Endodermal cell (in vitro differentiated cells): ENCODE measurements at places on chromosomes 1 and 21.

DNA sequence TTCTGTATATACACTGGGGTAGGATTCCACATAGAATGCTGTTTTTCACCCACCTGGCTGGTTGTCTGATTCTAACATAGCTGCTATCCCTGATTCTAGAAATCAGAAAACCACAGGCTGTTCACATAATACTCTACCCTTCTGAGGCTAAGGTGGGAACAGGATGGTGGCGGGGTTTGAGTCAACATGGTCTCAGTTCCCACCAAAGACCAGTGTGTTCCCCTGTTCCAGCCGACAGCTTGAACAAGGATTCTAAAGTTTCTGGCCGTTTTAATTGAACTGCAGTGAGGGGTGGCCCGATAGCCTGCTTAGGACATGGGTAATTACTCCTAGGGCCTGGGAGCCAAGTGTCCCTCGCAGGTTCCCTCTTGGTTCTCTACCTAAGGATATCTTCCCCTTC is 38.4 kb downstream of the PEX14 start:
- no peak for DNase-seq

DNA sequence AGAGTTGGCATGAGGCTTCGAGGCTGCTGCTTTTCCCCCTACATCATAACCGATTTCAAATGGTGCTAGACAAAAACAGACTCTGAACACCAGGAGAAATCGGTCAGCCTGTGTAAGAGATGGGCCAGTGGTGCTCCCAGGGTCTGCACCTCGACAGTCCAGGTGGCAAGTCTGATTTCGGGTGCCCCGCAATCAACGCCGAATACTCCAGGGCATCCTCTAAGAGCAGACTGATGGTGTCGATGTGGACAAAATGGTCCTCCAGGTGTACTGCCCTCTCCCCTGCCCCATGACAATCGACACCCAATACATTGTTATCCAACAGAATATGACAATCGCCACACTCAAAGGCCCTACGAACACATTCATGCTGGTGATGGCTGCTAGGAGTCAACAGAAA is 50.0 kb downstream of the CD46 start:
- no peak for DNase-seq

GRCh38 chr1:164969253-164969652 is 387.3 kb downstream of the LMX1A start:
- DNase-seq, result no peak

DNA sequence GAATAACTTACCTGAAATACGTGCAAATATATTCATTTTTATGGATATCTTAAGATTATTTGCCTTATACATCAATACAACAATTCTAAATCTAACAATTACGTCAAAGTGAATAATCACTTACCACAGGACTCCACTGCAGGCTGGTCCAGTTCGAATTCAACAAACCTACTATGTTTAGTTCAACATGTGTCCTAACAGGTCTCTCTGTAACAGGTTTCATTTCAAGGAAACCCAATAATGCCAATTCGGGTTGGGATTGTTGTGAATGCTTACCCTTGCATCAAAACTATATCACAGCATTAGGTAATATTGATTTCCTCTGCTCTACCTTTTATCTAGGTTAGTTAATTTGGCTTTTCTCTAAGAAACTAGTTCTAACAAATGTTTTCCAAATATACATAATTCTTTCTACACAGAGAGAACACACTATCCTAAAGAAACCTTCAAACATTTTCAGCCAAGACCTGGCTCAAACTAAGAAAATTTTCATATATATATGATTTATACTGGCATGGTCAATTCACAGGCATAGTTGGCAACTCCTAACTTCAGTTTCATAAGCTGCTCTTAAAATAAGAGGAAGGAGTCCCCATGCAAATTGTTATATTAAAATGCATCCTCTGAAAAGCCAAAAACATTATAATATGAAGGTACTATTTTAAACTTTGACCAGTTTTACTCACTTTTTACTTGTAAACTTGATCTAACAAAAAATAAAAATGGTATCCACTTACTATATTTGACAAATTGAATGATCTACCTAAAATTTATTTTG is 4.5 kb downstream of the IVNS1ABP start:
- no peak for DNase-seq

GRCh38 chr1:244155661-244156060 is 104.6 kb downstream of the ZBTB18 start:
- DNase-seq, result no peak

- no peak for DNase-seq
These were observed 19.5 kb upstream of the DDR2 start for GRCh38 chr1:162612606-162613400.

DNA sequence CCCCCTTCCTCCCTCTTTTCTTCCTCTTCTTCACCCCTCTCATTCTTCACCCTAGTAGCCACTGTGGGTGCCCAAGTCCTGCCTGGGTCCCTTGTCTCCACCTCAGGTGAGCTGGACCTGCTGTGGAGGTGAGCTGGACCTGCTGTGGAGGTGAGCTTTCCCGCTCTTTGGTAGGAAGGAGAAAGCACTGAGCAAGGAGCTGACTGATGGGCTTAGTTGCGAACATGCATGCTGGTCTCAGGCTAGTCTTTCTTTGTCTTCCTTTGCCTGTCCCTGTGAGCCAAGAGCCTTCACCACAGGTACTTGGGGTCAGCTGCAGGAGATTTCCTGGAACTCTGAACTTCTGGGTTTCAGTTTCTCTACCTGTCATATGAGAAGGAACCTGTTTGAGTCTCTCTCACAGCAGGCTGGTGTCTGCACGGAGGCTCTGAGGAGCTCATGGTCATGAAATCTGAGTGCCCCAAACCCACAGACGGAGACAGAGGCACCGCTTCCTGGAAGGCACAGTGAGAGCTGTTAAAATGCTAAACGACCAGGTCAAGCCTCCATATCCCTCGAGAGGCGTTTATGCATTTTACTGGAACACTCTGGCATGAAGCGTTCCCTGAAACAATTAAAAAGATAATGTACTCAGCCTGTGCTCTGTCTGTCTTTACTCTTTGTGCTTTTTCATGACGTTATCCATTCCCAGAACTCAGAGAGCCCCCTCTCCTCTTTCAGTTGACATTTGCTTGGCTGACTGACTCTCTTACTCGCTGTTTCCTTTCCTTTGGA is 69.5 kb downstream of the RHOU start:
- peak; percentile 72 for DNase-seq

DNA sequence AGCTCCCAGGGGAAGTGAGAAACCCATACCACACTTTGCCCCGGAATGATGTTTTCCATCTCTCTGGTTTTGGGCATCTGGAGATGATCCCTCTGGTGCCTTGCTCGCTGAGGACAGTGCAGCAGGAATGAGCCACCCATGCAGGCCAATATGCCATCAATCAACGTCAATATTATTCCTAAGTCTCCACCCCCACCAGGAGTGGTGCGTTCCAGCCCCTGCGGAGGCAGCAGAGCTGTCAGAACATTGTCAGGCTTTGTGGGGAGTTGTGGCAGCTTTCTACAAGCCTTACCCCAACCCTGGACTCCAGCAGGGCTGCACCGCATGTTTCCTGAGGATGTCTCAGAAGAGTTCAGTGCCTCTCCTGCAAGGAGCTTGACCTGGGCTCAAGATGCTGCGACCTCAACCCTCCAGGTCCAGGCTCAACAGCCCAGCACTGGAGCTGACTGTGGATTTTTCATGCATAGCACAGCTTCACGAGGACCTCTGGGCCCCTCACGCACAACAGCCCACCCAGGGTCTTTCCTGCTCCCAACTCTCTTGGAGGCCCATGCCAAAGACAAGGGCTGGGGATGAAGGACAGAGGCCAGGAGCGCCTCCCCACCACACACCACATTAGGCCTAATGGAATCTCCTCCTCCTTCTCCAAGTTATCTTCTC is 67.5 kb downstream of the PSMG1 start:
- no peak for DNase-seq

DNA sequence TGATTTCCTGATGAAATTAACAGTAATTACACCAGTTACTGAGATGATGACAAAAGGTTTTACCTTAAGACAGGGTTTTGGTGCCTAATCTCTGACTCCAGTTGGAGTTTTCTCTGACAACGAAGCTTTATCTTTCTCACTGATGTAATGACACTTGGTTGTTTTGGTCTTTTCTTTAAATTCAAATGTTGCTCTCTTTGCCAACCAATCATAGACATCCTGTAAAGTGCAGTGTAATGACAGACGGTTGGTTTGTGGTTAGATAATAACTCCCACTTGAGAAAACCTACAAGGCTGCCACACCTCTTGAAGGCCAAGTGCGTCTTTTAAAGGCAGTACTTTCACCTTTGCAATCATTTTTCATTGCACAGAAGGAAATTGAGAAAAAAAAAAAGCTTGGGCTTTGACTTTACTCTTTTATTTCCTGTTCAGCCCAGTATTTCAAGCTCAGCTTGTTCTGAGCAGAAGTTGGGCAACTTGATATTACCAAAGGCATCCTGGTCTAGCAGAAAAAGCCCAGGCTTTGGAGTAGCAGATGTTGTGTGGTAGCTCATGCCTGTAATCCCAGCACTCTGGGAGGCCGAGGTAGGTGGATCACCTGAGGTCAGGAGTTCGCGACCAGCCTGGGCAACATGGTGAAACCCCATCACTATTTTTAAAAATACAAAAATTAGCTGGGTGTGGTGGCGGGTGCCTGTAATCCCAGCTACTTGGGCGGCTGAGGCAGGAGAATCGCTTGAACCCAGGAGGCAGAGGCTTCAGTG is 14.9 kb downstream of the PDIK1L start:
- no peak for DNase-seq

DNA sequence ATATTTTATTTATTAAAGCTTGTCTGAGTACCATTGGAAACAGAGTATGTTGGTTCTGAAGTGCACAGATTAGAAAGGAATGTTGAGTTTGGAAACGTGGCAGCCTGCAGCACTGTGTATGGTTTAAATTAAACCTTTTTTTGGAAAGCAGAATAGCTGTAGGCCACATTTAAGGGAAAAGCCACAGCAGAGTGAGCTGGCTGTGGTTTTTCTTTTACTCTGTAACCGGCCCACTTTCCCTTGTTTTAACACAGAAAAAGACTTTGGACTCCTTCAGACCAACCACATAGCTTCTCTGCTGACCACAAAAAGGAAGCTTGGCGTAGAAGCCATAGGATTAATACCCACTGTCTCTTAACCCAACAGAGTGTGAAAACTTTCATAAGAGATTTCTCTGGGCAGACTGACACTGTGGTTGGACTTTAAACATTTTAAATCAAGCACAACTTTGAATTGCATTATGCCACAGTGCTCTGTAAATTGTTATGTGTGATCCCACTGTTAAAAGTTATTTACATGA is 75.2 kb downstream of the NFIA start:
- DNase-seq, result no peak

GRCh38 chr21:35441868-35442582 is 392.9 kb upstream of the RUNX1 start:
- DNase-seq, result no peak

GRCh38 chr1:97424209-97424608 is 496.6 kb downstream of the DPYD start:
- no peak for DNase-seq

DNA sequence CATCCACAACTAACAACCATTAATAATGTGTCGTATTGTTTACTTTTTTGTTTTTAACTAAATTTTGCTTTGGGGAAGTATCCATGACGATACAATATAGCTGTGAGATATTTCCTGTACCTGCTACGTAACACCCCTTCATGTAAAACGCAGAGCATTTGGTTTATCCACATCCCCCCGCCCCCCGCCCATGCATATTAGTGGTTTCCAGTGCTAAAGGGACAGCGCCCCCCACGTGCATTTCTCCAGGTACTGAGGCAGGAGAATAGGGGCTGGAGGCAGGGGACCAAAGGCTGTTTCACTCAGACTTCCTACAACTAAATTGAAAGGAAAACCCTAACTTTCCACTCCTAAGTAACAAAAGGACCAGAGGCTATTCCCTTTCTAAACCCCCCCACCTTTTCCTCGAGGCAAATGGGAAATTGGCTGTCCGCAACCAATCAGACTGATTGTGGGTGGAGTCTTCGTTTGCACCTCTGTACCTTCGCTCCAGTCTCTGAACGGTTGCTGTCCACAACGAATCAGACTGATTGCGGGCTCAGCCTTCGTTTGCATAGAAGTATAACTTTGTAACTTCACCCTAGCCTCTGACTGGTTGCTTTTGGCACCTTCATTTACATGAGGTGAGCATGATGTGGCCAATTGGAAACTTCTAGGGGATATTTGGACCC is 12.2 kb upstream of the RIPK4 start:
- DNase-seq, result peak; percentile 69

DNA sequence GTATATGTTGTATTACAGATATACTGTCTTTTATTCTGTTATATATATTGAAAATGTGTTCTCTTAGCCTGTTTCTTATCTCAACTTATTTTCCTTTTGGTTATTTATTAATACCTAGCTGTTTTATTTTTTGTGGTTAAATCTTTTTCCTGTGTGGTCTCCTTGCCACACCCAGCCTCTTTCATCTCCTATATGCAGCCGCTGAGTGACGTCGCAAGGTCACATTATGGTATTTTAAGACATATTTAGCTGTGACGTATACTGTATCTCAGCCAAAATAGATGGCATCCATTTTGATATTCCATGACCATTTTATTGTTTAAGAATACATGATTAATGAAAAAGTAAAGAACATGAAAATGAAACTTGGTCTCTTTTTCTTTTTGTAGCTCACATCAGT is 29.1 kb downstream of the CENPF start:
- no peak for DNase-seq

- DNase-seq, result no peak
These were observed 53.4 kb downstream of the RPS6KA1 start for GRCh38 chr1:26582836-26583460.

DNA sequence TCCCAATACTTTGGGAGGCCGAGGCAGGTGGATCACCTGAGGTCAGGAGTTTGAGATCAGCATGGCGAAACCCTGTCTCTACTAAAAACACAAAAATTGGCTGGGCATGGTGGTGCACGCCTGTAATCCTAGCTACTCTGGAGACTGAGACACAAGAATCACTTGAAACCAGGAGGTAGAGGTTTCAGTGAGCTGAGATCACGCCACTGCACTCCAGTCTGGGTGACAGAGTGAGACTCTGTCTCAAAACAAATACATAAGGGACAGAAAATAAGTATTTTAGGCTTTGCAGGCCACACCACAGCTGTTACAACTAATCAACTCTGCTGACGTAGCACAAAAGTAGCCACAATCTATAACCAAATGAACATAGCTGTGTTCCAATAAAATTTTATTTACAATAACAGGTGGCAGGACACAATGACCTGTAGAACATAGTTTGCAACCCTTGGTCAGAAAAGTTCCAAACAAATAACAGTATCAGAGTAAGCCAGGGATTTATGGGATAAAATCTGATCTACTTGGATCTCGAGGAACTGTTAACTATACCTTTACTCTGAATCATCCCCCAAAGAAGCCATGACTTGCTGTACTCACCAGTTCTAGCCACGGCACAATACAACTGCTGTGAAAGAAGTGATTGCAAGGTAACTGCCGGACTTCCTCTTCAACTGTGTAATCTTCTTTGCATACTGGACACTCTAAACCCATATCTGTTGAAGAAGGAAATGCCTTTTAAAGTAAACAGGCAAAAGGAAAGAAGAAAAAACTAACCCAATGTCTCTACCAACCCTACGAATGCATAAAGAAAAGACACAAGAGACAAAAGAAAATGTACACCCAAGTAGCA is 28.3 kb downstream of the CD160 start:
- DNase-seq, result no peak

GRCh38 chr1:197200272-197200899 is 53.9 kb upstream of the ASPM start:
- no peak for DNase-seq

- peak; percentile 89 for DNase-seq
These were observed 1.7 kb upstream of the RIPK4 start for GRCh38 chr21:41768437-41769042.

- peak; percentile 57 for DNase-seq
These were observed at the start of gene ZBTB18 for GRCh38 chr1:244050835-244051444. Gene ZBTB18 (plus strand): TSS chr1:244051283. CDS start chr1:244051432, 149 bp downstream.

- peak; percentile 61 for DNase-seq
These were observed 72.1 kb downstream of the S1PR1 start for GRCh38 chr1:101308935-101309333.
